ENCODE measurements at places on chromosomes 1 and 21. TPM values are rescaled to one million over a fixed set of nuclear protein-coding genes. Genes with fewer than 3 reads are reported as not detected.

The STRIP1 gene
- 34.1 TPM for total RNA-seq

GRCh38 chr21:40379881-40380810, 466.8 kb downstream of the DSCAM start:
- no peaks in the 10 kb centered on the region for H3K4me1 ChIP-seq
- DNase-seq: no peak
- no peaks in the 10 kb centered on the region for H3K36me3 ChIP-seq

DNA sequence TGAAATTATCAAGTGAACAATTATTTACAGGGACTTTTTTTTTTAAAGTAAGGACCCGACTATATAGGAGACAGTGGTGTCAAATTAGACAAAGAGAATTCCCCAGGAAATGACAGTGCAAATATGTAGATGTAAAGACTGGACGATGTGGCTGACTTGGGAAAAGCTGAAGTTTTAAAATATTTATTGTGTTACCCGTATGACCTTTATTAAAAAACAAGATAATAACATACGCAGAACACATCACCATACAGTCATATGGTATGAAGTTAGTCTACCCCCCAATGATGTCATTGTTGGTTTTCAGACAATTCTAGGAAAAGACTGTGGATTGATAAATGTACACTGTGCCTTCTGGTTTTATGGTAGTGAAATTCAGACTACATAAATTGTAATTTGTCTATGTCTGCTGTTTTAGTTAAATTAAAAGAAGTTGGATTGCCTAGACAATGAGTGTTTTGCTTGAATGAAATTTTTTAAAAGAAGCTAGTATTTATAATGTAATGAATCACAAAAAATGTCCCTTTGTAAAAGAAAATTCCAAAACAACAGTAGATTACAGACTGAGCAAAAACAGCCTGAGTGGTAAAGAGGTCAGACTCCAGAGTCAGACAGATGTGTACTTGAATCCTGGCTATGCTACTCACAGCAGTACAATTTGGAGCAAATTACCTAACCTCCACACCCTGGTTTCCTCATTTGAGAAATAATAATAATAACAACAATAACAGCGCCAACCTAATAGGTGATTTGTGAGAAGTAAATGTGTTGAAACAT, 15.5 kb upstream of the PDC start:
- H3K36me3 ChIP-seq: no peaks in the 10 kb centered on the region
- H3K27ac ChIP-seq: no peak overlapping the region
- H3K4me3 ChIP-seq: no peak overlapping the region
- no peaks in the 10 kb centered on the region for H3K4me1 ChIP-seq

GRCh38 chr1:25554886-25555752, 11.7 kb downstream of the LDLRAP1 start:
- no peak overlapping the region for H3K4me3 ChIP-seq
- no peak for DNase-seq
- no peak overlapping the region for H3K27ac ChIP-seq
- peaks cover 6% of the 10 kb centered on the region for H3K36me3 ChIP-seq
- H3K4me1 ChIP-seq: peaks cover 16% of the 10 kb centered on the region
- H3K27me3 ChIP-seq: no peaks in the 10 kb centered on the region

The CLCNKB gene
- not detected for total RNA-seq

GRCh38 chr1:117534995-117535467, 70.8 kb upstream of the TENT5C start:
- H3K27me3 ChIP-seq: no peaks in the 10 kb centered on the region
- no peak overlapping the region for H3K27ac ChIP-seq
- no peaks in the 10 kb centered on the region for H3K36me3 ChIP-seq
- H3K4me1 ChIP-seq: no peaks in the 10 kb centered on the region
- DNase-seq: peak; percentile 43

DNA sequence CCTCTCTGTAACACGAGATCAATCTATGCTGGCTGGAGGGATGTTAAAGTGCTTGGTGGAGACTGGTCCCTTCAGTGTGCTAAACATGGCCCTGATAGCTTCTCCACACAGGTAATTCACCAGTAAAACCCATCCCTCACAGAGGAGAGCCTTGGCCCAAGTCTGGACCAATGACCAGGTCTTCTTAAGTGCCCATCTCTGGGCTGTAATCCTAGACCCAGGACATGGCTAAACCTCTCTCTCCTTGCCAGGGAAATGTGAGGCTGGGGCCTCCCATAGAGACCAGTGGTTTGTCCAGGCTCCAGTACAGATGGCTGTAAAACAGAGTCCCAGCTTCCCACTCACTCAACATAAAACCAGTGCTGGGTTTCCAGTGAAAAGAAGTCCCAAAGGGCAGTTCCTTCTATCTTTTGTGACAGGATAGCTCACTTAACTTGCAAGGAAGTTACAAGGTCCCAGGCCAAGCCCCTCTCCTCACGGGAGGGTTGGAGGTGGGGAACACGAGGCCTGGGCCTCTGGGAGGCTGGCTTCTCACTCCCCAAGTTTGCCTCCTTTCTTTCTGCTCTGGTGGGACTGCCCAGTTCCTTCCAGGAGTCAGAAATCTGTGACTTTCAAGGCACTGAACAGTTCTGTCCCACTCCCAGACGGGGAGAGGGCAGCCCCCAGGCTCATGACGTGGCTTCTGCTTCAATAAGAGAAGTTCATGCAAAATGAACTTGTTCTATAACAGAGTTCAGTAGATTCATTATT, 2.2 kb upstream of the KIF17 start:
- no peak overlapping the region for H3K4me3 ChIP-seq
- no peak overlapping the region for H3K27ac ChIP-seq
- DNase-seq: no peak
- peaks cover 11% of the 10 kb centered on the region for H3K27me3 ChIP-seq
- no peaks in the 10 kb centered on the region for H3K36me3 ChIP-seq
- H3K4me1 ChIP-seq: no peaks in the 10 kb centered on the region

- H3K27me3 ChIP-seq: no peaks in the 10 kb centered on the region
- H3K36me3 ChIP-seq: no peaks in the 10 kb centered on the region
- H3K27ac ChIP-seq: no peak overlapping the region
Measured at GRCh38 chr1:208231881-208232661, 12.1 kb downstream of the PLXNA2 start.

DNA sequence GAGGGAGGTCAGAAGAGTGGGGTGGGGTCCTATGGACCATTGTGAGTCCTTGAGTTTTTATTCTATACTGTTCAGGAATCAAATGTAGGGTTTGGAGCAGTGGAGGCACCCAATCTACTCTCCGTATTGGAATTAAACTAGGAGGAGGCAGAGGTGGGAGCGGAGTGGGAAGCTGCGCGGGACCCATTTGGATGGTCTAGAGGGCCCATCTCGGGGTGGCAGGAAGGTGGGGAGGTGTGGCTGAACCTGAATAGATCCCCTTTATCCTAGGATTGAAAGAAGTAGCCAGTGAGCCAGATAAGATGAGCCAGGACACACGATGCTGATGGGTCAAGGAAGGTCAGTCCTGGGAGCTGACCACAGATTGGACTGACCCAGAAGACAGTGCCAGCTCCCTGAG, 325.8 kb downstream of the AJAP1 start:
- no peak for DNase-seq
- H3K27me3 ChIP-seq: no peaks in the 10 kb centered on the region

The GOLT1A gene
- total RNA-seq: 13.6 TPM

DNA sequence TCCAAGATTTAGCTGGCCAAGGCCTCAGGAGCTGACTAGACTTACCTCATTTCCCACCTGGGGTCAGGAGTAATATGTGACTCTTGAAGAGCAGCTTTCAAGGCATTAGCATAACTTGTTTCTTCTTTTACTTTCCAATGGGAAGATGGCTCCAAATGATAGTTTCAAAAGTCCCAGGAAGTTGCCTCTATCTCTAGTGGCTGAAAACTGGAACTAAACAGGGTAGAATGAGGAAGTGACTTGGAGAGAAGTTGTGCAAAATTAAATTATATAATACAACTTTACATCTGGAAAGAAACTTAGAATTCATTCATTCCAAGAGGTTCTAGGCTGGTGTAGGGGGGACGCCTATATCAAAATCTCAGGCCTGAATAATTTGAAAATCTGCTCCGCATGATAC, 250.1 kb upstream of the FMN2 start:
- H3K27me3 ChIP-seq: no peaks in the 10 kb centered on the region
- no peak overlapping the region for H3K4me3 ChIP-seq
- no peaks in the 10 kb centered on the region for H3K36me3 ChIP-seq
- no peak for DNase-seq
- H3K27ac ChIP-seq: no peak overlapping the region

The WDR47 gene
- 7.7 TPM for total RNA-seq

The HSD3B1 gene
- 0.72 TPM for total RNA-seq

The WNT4 gene
- 2.5 TPM for total RNA-seq

DNA sequence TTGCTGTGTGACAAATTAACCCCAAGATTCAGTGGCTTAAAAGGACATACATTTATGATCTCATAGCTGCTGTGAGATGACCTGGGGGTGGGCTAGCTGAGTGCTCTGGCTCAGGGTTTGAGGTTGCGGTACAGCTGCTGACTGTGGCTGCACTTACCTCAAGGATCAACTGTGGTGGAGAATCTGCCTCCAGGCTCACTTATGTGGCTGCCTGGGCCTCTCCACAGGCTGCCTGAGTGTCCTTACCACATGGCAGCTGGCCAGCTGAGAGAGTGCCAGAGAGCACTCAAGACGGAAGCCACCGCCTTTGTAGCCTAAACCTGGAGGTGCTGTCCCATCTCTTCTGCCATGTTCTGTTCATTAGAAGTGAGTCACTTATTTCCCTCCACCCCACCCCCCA, 5.7 kb downstream of the LRRC71 start:
- H3K27me3 ChIP-seq: peaks cover 58% of the 10 kb centered on the region
- H3K4me3 ChIP-seq: no peak overlapping the region
- peak; percentile 72 for DNase-seq
- no peaks in the 10 kb centered on the region for H3K4me1 ChIP-seq

GRCh38 chr1:216064643-216065042, 358.6 kb downstream of the USH2A start:
- no peak overlapping the region for H3K4me3 ChIP-seq
- H3K27me3 ChIP-seq: no peaks in the 10 kb centered on the region
- H3K27ac ChIP-seq: no peak overlapping the region

The NUDT17 gene
- total RNA-seq: 0.82 TPM

- H3K36me3 ChIP-seq: no peaks in the 10 kb centered on the region
- H3K27ac ChIP-seq: no peak overlapping the region
- H3K27me3 ChIP-seq: no peaks in the 10 kb centered on the region
- no peak for DNase-seq
- H3K4me1 ChIP-seq: no peaks in the 10 kb centered on the region
Measured at GRCh38 chr1:58304346-58304975, 242.1 kb downstream of the OMA1 start.

DNA sequence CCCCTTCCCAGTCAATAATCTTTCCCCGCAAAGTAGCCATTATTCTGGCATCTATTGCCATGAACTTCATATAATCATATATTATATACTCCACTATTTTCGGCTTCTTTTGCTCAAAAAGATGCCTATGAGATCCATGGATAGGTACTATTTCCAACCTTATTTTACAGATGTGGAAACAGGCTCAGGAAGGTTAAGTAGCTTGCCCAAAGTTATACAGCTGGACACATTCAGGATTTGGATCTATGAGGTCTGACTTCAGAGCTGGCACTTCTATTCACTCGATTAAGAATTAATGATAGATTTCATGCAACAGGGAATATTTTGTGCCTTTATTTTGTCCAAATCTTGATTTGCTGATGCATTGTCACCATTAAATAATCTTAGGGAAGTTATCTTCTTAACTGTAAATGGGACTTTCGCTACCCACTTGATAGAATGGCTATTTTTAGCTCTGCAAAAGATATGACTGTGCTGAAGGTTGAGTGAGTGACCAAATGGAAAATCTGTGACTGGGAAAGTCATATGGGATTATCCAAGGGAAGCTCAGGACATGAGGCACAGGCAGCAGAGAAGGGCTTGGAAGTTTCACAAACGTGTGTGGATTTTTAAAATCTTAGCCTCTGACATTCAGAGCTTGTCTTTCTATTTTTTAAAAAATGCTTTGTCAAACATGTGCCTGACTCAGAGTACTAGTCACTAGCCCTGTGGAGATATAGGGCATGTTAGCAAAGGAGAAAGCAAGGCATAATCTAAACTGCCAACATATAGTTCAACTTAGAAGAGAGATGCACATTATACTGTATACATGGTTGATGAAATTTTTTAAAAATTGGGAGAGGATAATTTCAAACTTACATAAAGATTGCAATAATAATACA, 36.5 kb downstream of the GIPC2 start:
- no peak overlapping the region for H3K4me3 ChIP-seq
- H3K4me1 ChIP-seq: no peaks in the 10 kb centered on the region
- no peak for DNase-seq
- no peaks in the 10 kb centered on the region for H3K27me3 ChIP-seq

DNA sequence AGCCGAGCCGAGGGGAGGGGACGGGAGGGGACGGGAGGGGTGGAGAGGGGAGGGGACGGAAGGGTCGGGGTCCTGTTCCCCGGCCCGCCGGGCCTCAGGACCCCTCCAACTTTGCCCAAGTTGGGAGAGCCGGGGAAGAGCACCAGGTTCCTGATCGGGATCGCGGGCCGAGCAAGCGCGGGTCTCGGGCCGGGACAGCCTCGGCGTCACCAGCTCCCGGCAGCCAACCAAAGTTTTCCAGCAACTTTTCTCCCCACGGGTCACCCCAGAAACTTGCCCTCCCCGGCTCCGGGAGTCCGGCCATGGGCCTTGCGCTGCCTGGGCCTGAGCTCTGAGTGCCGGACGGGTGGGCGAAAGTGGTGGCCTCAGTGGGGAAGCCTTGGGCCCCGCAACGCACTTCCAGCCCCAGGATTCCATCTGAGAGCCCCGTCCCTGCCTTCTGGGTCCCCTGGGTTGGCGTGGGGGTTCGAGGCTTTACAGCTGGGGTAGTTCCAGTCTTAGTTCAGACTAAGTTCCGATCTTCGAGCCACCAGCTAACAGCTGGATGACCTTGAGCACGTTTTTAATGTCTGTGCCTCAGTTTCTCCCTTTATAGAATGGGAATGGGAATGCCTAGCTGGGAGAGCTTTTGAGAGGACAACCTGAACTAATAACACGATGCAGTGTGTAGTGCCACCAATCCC, 458 bp downstream of the ZC3H12A start:
- H3K36me3 ChIP-seq: no peaks in the 10 kb centered on the region
- no peak for DNase-seq
- peak overlapping the region; percentile 92 for H3K4me3 ChIP-seq
- peak overlapping the region; percentile 94 for H3K27ac ChIP-seq
- peaks cover 19% of the 10 kb centered on the region for H3K4me1 ChIP-seq
- no peaks in the 10 kb centered on the region for H3K27me3 ChIP-seq

The OR14K1 gene
- total RNA-seq: not detected

DNA sequence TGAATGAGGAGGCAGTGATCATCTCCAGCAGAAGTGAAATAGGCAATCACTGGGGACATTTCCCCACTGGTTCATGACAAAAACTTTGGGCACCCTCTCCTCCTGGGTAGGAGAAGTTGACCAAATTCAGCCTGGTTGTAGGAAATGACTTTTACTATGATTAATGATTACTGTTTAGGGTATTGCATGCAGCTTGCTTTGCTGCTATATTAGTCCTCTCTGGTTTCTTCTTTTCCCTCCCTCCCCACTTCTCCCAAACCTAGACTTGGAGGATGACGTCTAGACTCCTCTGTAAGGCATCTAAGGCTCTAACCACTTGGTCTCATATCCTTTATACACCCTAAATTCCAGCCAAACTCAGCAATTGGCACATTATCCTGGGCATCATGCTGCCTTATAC, 3.4 kb upstream of the RGS16 start:
- H3K27ac ChIP-seq: no peak overlapping the region
- H3K36me3 ChIP-seq: no peaks in the 10 kb centered on the region
- no peaks in the 10 kb centered on the region for H3K27me3 ChIP-seq

The MAP3K6 gene
- total RNA-seq: 41.0 TPM

The GCSAML gene
- total RNA-seq: 0.48 TPM

All from colonic mucosa (tissue), 4 donors.